Nephron progenitor cell (in vitro differentiated cells): ENCODE measurements at places on chromosomes 5 and 9.

GRCh38 chr5:106843812-106844416, 826.8 kb downstream of the EFNA5 start:
- DNase-seq = no peak

DNA sequence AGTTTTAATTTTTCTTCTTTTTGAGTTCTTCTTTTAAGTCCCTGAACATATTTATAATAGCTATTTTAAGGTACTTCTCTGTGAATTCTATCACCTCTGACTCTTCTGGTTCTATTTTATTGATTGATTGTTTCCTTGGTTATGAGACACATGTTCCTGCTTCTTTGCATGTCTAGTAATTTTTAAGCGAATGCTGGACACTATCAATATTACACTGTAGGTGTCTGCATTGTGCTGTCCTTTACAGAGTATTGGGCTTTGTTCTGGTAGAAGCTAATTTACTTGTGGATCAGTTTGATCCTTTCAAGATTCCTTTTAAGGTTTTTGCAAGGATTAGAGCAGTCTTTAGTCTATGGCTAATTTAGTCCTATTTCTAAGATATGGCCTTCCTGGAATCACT, 195.7 kb downstream of the GAPVD1 start:
- DNase-seq = no peak

DNA sequence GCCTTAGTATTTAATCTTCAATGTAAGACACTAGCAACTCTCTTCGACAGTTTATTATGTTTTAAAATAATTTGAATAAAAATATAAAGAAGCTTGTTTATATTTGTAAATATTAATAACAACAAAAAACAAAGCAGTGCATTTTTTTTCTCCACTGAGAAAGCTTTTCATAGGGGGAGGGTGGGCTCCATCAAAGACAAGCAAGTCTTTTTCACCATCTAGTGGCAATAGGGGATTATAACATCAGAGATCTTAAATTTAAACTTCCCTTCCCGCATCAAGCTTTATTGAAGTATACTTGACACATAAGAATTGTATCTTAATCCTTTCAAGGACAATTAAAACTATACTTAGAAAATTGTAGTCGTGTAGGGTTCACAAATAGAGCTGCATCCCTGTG, 9.3 kb upstream of the OR13F1 start:
- DNase-seq = no peak

DNA sequence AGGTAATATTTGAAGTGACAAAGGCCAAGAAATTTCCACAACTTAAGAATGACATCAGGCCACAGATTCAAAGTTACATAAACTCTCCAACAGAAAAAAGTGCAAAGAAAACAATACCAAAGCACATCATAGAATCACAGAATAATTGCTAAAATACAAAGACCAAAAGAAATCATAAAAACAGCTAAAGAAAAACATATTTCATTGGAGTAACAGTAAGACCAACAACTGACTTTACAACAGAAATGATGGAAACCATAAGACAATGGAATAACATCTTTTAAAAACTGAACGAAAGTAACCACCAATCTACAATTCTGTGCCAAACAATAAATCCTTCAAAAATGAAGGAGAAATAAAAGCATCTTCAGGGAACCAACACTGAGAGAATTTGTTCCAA, 38.3 kb downstream of the ZDHHC21 start:
- no peak for DNase-seq

- no peak for DNase-seq
Measured at GRCh38 chr9:638152-638551, 203.3 kb upstream of the DMRT1 start.

GRCh38 chr9:89544279-89544661, 46.4 kb upstream of the SEMA4D start:
- no peak for DNase-seq

DNA sequence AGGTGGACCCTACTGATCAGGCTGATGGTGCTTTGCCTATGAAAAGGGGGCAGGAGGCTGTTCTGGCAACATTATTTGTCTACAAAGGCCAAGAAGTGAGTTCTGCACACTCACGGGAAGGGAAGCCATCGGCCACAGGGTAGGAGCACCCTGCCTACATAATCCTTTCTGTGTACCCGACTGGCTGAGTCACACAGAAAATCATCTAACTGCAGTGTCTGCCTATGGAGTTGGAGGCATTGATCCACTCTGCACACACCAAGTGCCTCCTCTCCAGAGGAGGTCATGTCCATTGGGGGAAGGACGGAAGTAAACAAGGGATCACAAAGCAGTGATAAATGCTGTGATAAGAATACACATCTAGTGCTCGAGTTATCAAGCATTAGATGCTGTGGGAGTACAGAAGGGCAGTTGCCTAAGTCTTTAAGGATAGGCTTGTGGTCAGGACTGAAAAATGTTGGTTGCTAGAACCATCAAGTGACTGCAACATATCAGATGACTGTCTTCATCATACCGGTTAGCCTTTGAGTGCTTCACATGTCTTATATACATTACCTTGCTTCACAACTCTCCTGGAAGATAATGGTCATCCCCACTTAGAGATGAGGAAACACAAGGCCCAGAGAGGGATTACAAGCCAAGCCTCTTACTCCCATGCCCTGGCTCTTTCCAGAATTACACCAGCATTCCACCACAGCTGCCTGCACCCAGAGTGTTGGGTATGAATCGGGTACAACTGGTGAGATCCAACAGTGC, 1.3 kb upstream of the SLC2A8 start:
- DNase-seq = no peak

- DNase-seq = no peak
Measured at GRCh38 chr5:150642567-150642927, 2.1 kb downstream of the SYNPO start.

GRCh38 chr9:99071313-99072039, 33.4 kb upstream of the TGFBR1 start:
- DNase-seq = no peak
